Cerebellar cortex (tissue), 1 donor: ENCODE measurements at places on chromosomes 16 and 17.

- DNase-seq, result no peak
Measured at GRCh38 chr16:8594149-8594666, 3.9 kb upstream of the TMEM114 start.

GRCh38 chr16:67608364-67608763 is 36.6 kb upstream of the CARMIL2 start:
- no peak for DNase-seq

- no peak for DNase-seq
Measured at GRCh38 chr17:79843816-79844800, 4.9 kb upstream of the CBX4 start.

DNA sequence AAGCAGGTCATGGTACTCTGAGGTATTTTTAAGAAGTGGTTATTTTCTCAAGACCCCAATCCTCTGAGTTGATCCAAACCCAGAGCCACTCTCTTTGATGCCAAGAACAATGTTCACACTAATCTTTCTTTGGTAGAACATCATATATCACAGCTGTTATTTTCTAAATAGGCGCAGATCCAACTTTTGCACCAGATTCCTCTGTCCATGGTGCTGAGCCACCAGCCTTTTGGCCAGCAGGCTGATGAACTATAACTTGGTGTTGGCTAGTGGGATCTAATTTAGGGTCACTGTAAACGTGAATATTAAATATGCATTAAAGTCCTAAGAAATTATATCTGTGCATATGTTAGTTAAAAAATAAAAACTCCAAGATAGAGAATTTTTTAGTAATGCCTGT is 7.0 kb upstream of the ZKSCAN2 start:
- DNase-seq, result no peak

DNA sequence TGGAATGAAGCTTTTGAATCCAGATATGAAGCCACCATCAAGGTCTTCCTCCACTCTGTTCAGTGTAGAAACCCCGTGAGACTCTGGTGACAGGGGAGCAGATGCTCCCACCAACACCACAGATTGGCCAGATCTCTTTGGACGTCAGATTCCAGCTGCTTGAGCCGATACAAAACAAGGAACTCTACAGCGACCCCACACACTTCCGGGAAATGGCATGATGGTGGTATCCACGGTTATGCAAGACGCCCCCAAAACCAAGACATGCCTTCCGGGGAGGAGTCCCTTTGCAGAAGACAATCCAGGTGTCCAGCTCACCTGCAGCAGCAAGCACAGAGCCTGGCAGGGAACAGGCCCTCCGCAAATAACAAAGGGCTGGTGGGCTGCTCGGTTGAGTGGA is 19.8 kb upstream of the PITPNA start:
- DNase-seq, result no peak

- DNase-seq, result peak; percentile 50
Measured at GRCh38 chr17:48004983-48005382, 32.6 kb downstream of the COPZ2 start.

GRCh38 chr16:55047903-55048497 is 117.3 kb downstream of the IRX5 start:
- DNase-seq, result no peak

DNA sequence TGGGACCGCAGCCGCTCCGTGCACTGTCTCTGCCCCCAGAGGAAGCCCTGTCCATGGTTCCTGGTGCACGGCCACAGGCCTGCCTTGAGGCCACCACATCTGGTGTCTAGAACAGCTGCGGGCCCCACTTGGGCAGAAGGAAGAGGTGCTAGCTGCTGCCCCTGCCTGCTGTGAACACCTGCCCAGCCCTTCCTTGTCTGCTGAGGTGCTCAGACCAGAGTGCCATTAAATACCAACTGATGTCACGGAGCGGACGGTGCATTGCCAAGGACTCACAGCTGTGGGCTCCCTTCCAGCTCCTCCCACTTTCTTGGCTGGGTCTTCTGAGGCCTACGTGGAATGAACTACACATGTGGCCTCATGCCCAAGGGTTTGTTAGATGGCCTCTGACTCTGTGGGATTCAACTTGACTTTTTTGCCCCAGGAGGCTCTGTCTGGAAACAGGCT is 146.1 kb downstream of the RAB11FIP4 start:
- no peak for DNase-seq

DNA sequence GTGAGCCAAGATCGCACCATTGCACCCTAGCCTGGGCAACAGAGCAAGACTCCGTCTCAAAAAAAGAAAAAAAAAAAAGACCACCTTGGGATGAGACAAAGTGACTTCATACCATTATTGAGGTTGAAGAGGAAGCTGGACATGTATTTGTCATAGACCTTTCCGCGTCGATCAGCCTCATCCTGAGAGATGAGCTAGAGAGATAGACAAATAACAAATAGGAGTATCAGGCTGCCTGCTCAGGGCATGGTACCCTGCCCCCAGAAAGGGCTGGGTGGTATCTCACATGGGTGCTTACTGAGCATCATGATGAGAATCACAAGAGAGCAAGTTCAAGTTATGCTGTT is 22.1 kb downstream of the CNTNAP1 start:
- no peak for DNase-seq

DNA sequence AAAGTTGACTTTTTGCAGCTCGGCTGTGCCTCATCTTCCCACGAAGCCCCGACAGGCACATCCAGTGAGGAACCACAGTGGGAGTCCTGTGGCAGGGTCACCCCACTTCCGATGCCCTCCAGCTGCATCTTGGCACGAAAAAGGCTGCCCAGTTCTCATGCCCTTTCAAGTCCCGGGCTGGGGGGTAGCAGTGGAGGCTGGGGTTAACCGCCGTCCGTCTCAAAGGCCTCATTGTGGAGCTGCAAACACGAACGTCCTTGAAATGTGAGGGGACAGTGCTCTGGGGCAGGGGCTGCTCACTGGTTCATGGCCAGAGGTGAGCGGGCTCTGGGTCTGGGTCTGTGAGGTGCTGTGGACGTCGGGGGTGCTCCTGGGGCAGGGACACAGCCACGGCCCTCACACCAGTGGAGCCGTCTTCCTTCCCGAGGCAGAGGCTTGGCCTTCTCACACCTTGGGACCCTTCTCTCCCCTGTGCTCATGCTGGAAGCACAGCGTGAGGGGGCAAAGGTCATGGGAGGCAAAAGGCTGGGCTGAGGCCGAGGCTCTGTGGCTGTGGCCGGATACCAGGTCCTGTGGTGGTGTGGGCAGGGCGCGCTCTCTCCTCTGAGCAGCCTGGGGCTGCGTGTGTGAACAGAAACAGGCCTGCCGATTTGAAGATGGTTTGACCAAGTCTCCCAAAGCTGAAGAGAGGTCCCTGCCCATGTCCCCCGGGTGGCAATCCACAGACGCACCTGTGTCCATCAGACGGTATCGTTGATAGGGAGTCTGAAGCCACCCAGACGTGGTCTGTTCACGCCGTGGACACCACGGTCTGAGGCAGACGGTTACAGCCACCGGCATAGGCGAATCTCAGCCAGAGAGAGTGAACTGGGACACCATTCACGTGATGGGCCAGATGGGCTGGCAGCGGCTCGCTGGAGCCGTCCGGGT is 3.1 kb upstream of the MC1R start:
- peak; percentile 79 for DNase-seq

GRCh38 chr17:6611231-6611630 is 29.3 kb downstream of the KIAA0753 start:
- no peak for DNase-seq

GRCh38 chr16:77807021-77807420 is 18.7 kb downstream of the VAT1L start:
- no peak for DNase-seq

- no peak for DNase-seq
Measured at GRCh38 chr17:28484296-28484695, 10.9 kb downstream of the SLC13A2 start.

DNA sequence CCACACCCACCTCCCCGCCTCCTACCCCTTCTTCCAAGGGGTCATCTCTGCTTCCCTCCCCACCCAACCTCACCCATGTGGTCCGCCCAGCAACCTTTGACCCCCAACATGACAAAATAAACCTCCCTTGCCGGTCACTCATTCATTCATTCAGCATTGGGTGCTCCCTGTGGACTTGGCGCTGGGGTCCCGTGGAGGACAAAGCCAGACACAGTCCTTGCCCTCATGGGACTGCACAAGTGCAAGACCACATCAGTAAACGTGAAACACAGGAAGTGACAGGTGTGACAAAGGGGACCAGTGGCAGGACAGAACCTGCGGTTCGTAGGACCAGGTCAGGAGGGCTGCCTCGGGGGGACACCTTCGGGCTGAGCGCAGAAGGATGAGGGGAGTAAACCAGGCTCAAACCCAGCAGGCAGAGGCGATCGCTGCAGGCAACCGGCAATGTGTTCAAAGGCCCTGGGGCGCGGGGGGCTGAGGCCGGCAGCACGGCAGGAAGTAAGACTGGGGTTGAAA is 185.4 kb downstream of the SEC14L1 start:
- no peak for DNase-seq

- DNase-seq, result no peak
Measured at GRCh38 chr17:74245871-74246270, 28.2 kb upstream of the DNAI2 start.

- no peak for DNase-seq
Measured at GRCh38 chr16:53429221-53429943, 4.9 kb upstream of the RBL2 start.

GRCh38 chr17:50170662-50171370 is 5.0 kb downstream of the SGCA start:
- DNase-seq, result no peak

GRCh38 chr16:81695321-81696165 is 83.5 kb upstream of the PLCG2 start:
- DNase-seq, result no peak

GRCh38 chr17:38897671-38898290 is 27.6 kb upstream of the LASP1NB start:
- no peak for DNase-seq

GRCh38 chr16:6499413-6499812 is 833.2 kb upstream of the RBFOX1 start:
- no peak for DNase-seq

GRCh38 chr17:81002409-81003361 is 11.0 kb downstream of the CHMP6 start:
- DNase-seq, result no peak

DNA sequence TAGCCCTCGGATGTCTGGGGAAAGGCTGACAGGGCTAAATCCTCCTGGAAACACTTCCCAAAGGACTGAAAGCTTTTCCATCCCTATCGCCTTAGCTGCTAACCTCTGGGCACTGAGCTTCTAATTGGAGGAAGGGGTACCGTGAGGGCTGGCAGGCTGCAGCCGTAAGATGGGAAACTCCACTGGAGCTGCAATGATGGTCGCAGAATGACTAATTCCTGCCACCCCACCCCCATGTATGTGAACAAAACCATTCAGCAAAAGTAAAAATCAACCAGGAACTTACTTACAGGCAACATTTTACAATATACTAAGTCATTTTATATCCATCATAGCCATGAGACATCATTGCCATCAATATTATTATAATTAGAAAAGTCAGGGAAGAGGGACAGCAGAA is 133.3 kb downstream of the ABCC12 start:
- DNase-seq, result no peak

DNA sequence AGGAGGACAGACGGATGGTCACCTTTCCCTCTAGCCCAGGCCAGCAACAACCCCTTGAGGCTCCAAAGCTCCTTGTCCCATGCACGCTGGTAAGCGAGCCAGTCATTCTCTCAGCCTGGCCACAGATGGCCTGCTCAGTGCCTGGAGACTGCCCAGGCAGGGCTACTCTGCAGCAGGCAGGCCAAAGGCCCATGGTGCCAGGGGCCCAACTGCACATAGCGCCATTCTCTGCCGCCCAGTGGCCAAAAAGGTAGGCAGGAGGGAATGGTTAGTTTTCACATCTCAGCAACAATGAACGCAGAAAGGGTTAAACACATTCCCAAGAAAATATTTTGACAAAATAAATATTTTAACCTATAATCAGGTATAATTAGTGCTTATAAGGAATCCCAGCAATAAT is 7.7 kb upstream of the SREBF1 start:
- DNase-seq, result peak; percentile 83

DNA sequence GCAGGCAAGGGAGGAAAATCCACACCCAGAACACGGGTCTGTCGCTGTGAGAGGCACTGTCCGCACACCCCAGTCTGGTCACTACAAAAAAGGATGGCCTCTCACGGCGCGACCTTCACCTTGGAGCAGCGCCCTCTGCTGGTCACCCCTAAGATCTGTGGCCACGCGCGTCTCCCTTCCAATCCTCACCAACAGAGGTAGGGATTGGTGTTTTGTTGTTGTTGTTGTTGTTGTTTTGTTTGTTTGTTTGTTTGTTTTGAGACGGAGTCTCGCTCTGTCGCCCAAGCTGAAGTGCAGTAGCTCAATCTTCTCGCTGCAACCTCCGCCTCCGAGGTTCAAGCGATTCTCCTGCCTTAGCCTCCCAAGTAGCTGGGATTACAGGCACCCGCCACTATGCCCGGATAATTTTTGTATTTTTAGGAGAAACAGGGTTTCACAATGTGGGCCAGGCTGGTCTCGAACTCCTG is 15.0 kb upstream of the C17orf58 start:
- peak; percentile 16 for DNase-seq

DNA sequence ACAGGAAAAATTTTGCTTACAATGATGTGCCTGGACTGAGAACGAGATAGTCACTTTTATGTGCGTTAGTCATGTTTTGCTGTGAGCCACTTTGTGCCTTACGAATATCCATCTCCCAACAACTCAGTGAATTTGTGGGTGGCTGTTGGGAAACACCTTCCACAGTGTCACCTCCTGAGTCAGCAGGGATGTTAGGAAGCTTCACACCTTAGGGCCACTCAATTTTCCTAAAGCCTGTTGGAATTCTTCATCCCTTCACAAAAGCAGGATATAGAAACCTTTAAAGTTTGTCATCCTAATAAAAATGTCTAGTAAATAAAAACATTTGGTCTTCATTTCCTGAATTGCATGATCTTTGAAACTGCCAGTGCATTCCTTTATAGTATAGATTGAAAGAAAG is 4.3 kb upstream of the KRTAP3-1 start:
- no peak for DNase-seq

DNA sequence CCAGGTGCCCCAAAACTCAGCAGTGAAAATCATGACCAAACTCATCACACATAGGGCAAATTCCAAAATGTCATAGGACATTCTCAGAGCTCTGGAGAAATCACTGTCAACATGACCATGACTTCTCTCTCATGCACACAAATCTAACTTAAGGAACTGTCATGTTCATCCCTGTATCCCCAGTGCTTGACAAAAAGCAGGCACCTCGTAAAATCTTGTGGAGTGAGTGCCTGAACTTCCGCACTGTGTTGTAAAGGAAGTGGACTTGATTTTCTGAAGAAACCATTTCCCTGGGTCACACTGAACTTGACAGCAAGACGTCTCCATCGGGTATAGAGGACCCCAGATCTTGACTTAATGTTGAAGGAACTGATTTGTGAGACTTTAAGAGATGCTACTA is 2.8 kb downstream of the KRT37 start:
- no peak for DNase-seq

DNA sequence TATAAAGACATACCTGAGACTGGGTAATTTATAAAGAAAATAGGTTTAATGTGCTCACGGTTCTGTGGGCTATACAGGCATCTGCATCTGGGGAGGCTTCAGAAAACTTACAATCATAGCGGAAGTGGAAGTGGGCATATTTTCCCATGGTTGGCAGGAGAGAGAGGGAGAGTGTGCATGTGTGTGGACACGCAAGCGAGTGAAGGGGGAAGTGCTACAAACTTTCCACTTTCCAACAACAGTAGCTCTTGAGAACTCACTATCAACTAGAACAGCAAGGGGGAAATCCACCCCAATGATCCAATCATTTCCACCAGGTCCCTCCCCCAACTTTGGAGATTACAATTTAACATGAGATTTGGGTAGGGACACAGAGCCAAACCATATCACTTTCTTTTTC is 11.1 kb downstream of the TAOK1 start:
- DNase-seq, result no peak
